Activated naive CD4-positive, alpha-beta T cell treated with anti-CD3 and anti-CD28 coated beads, Interleukin-2, amount 10 ng/mL, durations not matched to agents 7 days and 5 days (primary cell): ENCODE measurements at places on chromosomes 7 and 10.

DNA sequence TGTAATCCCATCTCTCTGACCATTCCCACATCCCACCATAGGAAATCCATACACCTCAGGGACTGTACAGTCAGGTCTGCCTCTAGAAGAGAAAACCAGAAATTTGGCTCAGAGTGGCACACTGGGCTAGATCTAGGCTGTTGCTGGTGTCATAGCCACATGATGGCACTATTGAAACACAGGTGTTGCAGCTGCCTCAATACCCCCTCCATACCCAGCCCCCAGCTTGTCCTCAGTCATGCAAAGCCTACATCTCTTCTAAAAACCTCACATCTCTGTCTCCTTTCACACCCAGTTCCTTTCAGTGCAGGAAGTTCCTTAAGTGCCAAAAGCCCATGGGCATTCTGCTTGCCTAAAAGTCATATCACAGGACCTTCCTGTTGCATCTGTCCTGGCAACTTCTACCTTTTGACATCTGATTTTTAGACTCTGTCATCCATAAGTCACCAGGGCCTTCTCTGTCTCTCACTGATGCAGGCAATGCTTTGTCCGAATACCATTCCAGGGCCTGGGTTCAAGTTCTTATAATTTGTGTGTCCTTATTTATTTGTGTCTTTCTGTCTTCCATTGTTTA is 27.0 kb upstream of the HIBADH start:
- peak; percentile 33 for DNase-seq

DNA sequence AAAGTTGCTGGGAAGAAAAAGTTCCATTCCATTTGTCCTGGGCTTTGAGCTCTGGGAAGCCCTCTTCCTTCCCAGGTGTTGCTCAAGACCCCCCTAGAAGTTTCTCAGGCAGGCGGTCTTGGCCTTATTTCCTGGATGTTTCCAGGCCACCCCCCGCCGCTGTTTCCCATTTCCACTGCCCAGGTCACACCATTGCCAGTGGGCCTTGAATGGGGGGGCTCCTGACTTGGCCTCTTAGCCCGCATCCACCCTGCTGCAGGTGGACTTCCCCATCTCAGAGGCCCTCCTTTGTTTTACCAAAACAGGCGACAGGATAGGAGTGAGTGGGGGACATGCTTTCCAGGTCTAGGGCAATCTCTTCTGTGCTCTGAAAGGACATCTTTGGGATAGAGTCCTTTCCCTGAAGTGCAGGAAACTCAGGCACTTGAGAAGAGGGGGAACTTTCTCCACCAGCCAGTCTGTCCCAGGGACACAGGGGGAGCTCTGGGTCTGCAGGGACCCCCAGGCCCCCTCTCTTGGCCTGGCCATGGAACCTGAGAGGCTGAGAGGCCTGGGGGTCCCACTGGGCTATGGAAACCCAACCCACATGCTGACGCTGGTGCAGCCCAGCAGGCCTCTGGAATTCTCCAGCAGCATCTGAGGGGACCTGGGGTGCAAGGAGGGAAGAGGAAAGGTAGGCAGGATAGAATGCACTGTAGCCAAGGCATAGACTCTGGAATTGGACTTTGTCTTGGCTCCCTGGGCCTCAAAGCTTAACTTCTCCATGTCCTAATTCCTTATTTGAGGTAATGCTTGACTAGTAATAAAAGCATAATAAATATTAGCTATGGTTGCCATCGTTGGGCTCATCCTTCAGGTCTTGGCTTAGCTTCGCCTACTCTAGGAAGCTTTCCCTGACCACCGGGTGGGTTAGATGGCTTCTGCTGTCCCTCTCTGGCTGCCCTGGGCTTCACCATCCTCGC is 17.6 kb downstream of the NEURL1 start:
- DNase-seq: no peak

DNA sequence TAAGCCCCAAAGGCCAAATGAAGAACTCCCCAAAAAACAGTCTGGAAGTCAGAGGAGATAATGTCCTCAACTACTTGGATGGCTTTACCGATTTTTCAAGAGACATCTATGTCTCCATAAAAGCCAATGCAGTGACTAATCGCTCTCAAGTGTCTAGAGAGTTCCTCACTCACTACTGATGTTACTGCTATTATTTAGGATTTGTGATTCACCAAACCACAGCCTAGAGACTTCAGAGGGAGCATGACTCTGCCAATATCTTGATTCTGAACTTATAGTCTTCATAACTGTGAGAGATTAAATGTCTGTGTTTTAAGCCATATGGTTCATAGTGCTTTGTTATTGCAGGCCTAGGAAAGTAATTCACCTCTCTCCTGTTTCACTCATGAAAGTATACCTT is 160.2 kb downstream of the IPMK start:
- DNase-seq: no peak

GRCh38 chr7:107961405-107961804 is 41.6 kb downstream of the LAMB1 start:
- no peak for DNase-seq

DNA sequence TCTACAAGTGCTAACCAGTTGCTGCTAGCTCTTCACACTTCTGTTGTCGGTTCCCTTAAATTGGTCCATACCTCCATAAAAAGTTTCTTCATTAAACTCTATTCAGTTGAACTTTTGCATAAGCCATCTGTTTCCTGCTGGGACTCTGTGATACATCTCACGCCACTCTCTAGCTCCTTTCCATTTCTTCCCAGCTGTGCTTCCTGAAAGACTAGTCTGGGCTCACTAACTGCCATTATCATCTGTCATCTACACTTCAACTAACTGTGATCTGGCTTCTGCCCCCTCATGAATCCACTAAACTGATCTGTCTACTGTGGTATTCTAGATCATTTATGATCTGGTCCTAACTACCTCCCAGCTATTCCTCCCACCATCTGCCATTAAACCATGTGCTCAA is 78.3 kb downstream of the ELAPOR2 start:
- DNase-seq: no peak

DNA sequence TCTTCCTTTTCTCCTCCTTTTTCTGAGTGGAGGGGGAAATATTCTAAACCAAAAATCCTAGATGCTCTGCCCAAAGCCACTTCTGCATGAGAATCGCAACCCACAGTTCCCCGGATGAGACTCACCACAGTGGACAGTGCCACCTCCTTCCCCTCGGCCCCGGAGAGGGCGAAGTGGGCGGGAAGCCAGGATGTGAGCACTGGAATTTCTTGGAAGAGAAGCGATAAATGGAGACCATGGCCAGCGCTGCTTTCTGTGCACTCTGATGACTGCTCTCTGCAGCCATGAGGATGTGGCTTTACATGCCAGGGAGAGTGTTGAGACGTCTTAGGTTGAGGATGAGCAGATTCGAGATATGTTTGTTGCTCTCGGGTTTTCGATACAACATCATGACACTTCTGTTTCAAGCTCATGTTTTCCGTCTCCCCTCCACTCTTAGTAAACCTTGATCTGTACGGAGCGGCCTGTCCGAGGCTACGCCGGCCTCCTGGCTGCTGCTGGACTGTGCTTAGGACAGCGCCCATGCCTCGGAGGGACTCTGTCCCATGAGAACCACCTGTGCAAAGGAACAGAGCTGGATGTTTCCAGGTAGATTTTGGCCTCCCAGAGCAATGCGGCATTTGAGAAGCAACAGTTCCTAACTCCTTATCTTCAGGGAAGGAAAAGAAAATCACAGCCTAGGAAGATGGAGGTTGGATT is 414.6 kb upstream of the FOXK1 start:
- DNase-seq: no peak
